ENCODE measurements at places on chromosomes 11 and 22. TPM values are rescaled to one million over a fixed set of nuclear protein-coding genes. Genes with fewer than 3 reads are reported as not detected.
A peak's percentile ranks its signal among the peaks of the same experiment; 100 is the strongest.

FXYD2 gene
- total RNA-seq, result 8.3 TPM

ARHGEF17 gene
- total RNA-seq, result not detected

SMIM35 gene
- not detected for total RNA-seq

- DNase-seq, result no peak
These were observed 5.0 kb downstream of the ZNF215 start for GRCh38 chr11:6931146-6931713.

GRCh38 chr11:105142167-105142566 lies 2.6 kb upstream of the CARD18 start:
- DNase-seq, result no peak

- no peak for DNase-seq
These were observed 102.2 kb downstream of the ZBTB16 start for GRCh38 chr11:114161486-114162250.

DNA sequence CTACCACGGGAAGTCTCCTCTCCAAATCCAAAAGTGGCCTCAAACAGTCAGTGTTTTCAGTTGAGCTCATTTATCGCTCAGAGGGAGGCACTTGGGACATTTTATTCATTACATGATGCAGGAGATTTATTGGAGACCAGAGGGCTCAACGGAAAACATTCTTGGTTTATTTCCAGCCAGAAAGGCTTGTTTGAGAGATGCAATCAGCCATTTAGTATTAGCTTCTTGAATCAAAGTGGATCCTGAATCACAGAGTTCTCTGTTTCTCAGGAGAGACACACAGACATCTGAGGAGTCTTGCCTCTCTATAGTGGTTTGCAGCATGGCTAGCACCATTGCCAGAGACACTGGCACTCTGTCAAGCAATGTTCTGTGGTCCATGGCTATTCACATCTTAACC lies 31.5 kb downstream of the CD44 start:
- no peak for DNase-seq

DNA sequence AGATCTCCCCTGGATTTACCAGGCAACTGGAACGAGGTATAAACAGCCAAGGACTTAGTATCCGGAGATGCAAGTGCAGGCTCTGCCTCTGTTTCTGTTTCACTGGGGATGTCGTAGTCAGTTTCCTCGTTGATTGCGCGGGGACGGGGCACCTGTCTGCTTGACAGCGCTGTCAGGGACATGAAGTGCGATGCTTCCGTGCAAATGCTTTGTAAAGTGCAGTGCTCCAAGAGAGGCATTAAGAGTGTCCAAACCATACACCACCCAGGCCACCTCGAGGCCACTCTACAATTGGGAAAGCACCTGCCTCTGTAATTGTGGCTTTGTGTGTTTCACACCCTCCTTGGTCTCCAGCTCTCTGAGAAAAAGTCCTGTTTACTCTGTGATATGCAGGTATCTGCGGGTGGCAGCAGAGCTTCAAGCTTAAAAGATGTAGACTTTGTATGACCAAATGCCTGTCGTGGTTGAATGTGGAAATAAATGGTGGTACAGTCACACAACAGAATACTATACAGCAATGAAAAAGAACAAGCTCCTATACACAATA lies 18.6 kb upstream of the CD5 start:
- peak; percentile 76 for DNase-seq
